ENCODE measurements at places on chromosomes 5 and 9.

- no peak for DNase-seq
Observed at GRCh38 chr5:107893642-107894041, 222.9 kb upstream of the EFNA5 start.

GRCh38 chr9:133944746-133945135 lies 47.4 kb downstream of the VAV2 start:
- no peak for DNase-seq

GRCh38 chr5:52854949-52855348 lies 67.2 kb downstream of the ITGA1 start:
- no peak for DNase-seq

- DNase-seq: no peak
Observed at GRCh38 chr5:64576250-64576649, 70.4 kb downstream of the RGS7BP start.

DNA sequence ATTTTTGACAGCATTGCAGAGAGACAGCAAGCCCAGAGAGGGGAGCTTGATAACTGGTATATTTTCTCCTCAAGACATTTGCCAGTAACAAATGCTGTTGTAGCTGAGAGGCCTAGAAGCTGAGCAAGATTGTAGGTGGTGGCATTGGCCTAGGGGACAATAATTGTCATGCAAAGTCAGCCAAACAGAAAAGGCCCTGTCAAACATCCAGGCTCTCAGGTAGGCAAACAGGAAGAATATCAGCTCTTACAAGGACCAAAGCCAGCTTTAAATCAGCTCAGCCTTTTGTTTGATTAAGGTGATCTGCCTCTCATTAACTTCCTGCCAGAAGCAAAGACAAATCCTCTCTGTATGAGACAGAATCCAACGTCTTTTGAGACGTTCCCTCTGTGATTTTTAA lies 29.7 kb upstream of the BARX1 start:
- no peak for DNase-seq

DNA sequence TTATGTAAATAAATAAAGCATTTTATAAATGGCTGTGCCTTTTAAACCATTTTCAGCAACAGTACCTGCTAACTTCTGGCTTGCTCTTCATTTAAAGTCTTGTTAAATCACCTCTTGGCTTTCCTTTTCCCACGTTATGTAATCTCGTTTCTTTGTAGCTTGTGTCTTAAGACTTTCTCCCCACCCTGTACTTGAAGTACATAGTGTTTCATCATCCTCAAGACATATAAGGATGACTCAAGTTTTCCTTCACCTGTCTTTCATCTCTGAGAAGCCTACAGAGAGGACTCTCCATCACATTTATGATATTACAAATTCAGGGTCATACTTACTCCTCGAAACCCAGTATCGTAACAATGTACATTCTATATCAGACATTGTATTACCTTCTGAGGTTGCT lies 33.9 kb downstream of the PRELID2 start:
- no peak for DNase-seq

DNA sequence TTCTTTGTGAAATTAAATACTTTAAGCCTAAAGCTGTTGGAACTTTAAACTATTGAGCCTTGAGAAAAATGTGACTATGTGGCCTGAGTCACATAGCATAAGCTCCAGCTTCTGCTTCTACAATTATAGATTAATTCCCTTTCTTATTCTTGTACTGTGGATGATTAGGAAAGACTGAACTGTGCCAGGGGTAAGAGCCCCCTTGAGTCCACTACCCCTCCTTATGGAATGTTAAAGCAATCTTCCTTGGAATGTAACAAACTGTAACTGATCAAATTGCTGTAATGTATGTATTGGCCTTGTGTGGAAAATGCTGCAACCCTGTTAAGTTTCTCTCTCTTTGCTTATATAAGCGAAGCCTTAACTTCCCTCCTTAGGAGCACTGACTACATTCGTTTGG lies 273.2 kb downstream of the FAM170A start:
- no peak for DNase-seq

- no peak for DNase-seq
Observed at GRCh38 chr9:73133921-73134407, 17.7 kb upstream of the ANXA1 start.

- DNase-seq: no peak
Observed at GRCh38 chr5:119358901-119359603, 3.2 kb downstream of the TNFAIP8 start.

GRCh38 chr9:107847978-107848964 lies 358.7 kb upstream of the KLF4 start:
- DNase-seq: no peak

DNA sequence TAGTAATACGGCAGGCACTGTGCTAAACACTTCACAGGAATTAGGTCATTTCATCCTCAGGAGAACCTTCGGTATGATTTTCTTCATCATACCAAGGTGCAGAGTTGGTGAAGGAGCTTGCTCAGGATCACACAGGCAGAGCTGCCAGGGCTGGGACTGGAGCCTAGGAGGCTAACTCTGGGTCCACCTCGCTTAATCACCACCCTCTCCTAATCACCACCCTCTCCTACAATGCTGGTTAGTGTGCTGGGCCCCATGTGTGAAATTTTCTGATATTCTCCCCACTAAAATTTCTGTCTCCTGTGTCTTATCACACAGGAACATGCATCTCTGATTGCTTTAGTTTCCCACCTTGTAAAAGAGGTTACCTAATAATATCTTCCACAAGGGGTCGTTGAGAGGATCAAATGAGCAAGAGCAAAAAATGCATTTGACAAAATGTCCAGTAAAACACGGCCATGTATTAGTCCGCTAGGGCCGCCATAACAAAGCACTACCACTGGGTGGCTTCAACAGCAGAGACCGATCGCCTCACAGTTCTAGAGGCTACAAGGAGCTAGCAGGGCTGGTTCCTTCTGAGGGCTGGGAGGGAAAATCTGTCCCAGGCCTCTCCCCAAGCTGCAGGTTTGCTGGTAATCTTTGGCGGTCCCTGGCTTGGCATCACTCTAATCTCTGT lies 128.2 kb upstream of the NFIB start:
- DNase-seq: no peak

GRCh38 chr9:137148661-137149060 lies 9.7 kb downstream of the GRIN1 start:
- DNase-seq: no peak

DNA sequence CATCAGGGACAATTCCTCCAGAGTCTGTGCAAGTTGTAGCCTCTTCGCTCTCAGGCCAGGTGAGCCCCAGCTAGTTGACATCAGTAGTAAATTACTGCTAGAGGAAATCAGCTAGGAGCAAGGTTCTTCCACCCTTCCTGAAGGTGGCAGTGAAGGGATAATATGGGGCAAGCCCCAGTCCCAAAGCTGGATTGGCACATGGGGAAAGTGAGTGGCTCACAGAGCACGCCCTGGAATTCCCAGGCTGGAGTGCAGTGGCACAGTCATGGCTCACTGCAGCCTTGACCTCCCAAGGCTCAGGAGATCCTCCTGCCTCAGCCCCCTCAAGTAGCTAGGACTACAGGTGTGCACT lies 82.1 kb downstream of the CYFIP2 start:
- no peak for DNase-seq

DNA sequence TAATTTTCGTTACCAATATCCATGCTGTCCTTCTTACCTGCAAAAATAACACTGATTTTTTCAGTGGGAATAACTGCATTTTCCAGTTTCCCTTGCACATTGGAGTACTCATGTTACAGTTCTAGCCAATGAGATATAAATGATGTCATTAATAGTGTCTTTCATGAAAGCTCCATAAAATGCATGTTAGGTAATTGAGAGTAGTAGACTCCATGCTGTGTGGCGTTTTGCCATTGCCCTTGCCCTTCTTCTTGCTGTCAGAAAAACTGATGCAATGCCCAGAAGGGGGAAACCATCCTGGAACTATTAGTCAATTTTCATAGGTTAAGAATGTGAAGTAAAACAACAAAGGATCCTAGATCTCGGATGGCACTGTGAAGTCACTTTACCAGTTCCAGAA lies 1765.3 kb downstream of the EFNA5 start:
- DNase-seq: no peak

- no peak for DNase-seq
Observed at GRCh38 chr9:82987370-82988189, 75.4 kb downstream of the RASEF start.

Measured in stimulated activated CD4-positive, alpha-beta T cell treated with anti-CD3 and anti-CD28 coated beads, Interleukin-12 subunit alpha, Interleukin-12 subunit beta, amount 100 ng/mL, for 24 hours (primary cell).